ENCODE measurements at places on chromosomes 3 and 15.
A peak's percentile ranks its signal among the peaks of the same experiment; 100 is the strongest.

- DNase-seq = no peak
Measured at GRCh38 chr3:184231671-184232070, 2.3 kb downstream of the VWA5B2 start.

DNA sequence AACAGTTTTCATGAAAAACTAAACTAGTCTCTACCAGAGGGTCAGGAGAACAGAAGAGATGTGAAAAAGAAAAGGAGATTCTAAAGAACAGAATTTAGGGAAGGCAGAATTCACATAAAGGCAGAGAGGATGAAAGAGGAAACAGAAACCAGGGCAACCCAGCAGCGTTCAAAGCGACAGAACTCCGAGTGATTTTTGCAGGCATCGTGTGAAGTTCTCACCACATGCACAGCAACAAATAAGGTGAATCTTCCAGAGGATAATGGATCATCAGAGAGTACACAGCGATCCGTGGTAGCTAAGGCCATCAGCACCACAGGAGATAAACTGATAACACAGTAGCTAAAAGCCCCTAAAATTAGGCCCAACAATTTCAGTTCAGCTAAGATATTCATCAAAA lies 250.8 kb upstream of the THBS1 start:
- DNase-seq = no peak

- DNase-seq = peak; percentile 58
Measured at GRCh38 chr3:66483409-66483906, 17.4 kb downstream of the LRIG1 start.

DNA sequence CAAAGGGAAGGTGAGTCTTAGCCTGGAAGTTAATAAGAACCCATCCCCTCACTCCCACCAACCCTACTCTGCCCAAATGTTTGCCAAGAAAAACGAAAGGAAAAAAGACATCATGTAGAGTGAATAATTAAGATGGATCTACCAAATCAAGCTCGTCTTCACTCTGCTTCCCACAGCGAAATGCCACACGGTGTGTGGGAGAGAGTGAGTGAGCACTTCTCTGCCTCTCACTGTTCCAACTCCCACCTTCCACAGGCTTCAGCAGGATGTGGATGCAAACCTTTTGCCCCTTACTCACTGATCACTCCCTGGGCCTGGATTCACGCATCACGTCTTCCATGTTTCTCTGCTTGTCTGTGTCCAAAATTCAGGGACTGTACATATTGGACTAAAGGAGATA lies 85.4 kb downstream of the WDR76 start:
- no peak for DNase-seq

- no peak for DNase-seq
Measured at GRCh38 chr3:111884411-111885018, 25.4 kb downstream of the PHLDB2 start.

- DNase-seq = no peak
Measured at GRCh38 chr3:138827222-138827621, 7.5 kb downstream of the PIK3CB start.

DNA sequence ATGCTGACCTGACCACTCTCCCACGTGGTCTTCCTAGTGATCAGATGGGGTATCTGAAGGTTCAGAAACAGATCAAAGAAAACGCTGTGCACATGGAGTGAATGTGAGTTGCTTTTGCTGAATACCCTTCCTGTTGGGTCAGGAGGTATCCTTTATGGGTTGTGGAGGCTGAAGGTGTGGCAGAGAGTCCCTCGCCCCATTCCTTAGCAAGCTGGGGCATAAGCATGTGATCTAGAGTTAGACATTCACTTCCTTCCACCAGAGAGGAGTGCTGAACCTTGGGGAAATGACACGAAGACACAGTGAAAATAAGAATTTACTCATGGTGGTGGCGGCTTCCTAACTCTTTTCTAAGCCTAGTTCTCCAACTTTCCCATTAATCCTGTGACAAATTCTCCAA lies 27.8 kb upstream of the SPTBN5 start:
- no peak for DNase-seq

DNA sequence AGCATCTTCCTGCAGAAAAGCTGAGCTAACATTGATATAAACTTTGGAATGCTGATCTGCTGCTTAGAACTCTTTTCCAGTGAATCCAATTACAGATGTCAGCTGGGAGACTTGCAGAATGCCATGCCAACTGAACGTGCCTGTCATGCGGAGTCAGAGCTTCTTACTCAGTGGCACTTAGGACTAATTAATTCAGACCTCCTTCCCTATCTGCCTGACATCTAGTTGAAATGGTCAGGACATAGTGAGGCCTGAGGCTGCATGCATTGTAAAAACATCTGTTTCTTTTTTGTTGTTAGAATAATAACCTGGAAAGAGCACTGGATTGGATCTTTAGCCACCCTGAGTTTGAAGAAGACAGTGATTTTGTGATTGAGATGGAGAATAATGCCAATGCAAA lies 112.6 kb downstream of the USP13 start:
- DNase-seq = no peak

GRCh38 chr3:89488800-89489580 lies 381.6 kb downstream of the EPHA3 start:
- DNase-seq = no peak

DNA sequence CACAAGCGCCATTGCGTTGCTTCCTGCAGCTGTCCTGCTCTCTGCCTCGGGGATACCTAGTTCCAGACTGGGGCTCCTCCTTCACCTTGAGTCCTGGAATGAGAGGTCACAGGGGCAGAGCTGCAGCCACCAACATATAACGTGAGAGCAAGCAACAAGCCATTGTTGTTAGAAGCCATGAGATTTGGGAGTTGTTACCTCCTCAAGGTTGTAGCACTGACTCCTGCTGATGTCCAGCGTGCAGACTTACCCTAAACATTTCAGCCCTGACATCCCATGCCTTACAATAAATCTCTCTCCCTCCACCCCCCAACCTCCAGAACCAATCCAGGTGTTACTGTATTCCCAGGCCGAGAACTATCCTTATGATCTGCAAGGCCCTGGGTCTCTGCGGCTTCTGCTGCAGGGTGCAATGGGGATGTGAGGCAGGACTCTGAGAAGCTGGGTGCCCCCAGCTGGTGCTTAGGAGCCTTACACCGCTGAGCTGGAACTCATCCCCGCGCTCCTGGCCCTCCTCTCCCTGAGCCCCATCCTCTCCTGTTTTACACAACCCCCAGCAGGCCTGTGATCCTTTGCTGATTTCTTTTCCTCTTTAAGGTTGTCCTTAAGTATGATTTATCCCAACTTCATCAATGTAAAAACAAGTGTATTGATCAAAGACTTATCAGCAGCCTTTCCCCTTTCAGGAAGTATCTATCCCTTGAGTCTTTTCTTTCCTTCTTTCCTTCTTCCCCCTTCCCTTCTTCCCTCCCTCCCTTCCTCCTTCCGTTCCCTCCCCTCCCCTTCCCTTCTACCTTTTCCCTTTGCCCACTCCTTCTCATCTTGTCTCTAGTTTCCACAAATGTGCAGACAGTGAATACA lies 84.2 kb upstream of the ABHD2 start:
- DNase-seq = no peak

DNA sequence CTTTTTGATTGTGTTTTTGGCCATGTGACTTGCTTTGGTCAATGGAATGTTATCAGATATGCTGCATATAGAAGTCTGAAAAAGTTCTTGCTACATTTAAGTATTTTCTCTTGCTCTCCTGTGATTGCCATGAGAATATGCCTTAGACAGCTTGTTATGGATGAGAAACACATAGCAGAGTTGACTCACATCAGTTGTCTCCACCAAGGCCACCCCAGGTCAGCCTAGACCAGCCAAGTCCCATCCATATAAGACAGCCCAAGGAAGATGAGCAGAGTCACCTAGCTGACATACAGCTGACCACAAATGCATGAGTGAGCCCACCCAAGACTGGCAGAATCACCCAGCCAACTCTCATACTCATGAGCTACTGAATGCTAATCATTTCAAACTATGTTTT lies 153.0 kb downstream of the THRB start:
- DNase-seq = no peak

GRCh38 chr3:44058868-44059203 lies 182.8 kb upstream of the TOPAZ1 start:
- no peak for DNase-seq

DNA sequence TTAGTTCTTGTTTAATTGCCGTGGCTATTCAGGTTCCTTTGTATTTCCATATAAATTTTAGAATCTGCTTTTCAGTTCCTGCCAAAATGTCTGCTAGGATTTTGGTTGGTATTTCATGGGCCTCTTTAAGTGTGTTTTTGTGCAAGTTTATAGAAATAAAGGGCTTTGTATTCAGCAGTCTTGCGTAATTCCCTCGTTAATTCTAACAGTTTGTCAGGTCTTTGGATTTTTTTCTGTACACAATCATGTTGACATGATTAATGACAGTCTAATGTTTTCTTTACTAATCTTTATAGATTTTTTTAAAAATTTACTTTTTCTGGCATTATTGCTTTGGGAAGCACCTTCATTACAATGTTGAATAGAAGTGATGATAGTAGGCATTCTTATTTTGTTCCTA lies 120.9 kb downstream of the NEK11 start:
- no peak for DNase-seq

DNA sequence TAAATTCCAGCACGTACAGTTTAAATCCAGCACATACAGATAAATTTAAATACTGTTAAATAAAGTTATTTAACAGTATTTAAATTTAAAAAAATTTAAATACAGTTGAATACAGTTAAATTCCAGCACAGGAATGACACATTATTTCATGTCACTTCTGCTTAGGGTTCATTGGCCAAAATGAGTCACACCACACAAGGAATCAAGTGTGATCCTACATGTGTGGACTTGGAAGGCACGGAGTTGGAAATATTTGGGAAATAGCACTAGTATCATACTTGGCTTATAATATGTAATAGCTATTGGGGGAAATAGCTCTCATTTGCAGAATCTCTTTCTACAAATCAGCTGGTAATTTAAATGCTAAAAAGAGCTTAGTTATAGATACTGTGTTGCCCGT lies 10.6 kb downstream of the RAB7A start:
- DNase-seq = no peak

DNA sequence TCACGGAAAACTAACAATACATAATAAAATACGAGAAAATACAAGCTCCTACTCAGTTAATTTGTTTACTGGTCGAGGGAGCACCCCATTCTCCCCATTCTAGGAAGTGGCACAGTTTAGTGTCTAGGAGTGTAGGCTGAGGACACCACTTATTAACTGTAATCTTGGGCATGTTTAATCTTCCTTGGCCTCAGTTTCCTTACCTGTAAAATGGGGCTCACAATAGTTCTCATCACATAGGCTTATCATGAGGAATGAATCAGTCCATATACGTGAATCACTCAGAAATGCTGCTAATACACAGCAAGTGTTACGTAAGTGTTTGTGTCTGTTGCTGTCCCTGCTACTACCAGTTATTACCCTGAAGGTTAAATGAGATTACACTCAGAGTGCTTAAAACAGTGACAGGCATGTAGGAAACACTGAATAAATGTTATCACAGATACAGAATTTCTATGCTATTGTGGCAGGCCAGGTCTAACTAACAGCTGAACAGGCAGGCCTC lies 210.2 kb downstream of the OSBPL10 start:
- DNase-seq = no peak

DNA sequence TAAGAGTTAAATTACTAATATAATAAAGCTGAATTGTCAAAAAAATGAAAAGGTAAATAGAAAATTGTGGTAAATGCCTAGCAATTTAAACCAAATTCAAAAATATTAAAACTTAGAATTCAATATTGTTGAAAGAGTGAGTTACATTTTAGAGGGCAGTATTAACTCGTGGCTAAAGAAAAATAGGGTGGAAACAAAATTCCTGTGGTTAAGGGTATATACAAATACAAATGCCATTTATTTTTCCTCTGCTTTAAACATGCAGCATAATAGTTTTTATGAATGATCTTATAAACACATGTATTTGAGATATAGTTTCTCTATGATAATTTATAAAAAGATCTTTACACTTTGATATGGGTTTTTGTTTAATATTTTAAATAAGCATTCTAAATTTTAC lies 79.0 kb downstream of the NEDD4 start:
- no peak for DNase-seq

DNA sequence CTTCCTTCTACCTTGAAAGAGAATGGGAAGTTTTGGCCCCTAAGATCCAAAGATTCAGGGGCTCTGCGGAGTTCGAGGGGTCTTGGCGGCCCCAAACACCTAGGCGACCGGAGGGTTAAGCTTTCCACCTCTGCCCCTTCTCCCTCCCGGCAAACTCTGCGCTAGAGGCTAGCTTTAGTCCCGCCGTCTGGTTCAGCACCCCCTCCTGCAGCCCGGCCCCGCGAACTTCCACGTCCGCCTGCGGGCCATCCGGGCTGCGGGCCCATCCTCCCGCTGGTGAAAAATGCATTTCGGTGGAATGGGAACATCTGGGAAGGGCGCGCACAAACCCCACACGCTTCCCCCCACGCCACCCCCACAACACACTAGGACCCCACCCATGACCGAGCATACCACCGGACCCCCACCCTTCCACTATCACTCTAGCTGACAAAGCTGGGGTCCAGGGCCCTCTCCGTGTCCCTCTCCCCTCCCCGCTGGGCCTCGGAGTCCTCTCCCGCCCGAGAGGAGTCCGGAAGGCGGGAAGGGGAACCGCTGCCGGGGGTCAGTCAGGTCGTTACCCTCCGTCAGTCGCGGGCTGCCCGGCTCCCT lies 1.0 kb downstream of the SHOX2 start:
- no peak for DNase-seq
